ENCODE measurements at places on chromosomes 3 and 15.

DNA sequence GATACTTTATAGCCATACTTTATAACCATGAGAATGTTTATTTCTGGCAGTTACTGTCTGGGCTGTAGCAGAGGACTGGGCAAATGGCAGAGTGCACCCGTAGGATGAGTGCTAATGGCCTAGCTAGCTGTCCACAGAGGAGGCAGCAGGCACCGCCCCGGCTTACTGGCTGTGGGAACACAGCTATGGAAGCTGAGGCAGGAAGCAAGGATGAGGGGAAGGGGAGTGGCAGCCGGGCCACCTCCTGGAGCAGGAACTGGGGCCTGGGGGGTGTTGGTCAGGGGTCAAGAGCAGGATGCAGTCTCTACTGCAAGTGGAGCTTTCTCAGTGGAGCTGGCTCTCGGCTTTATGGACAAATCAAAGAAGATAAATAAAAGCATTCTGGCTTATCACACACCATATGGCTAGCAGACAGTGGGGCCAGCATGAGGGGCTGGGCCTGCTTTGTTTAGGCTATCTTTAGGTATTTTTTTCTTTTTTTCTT is 316.8 kb upstream of the CTDSPL start:
- DNase-seq: no peak

- no peak for DNase-seq
Observed at GRCh38 chr3:62284442-62284841, 88.9 kb downstream of the FEZF2 start.

- DNase-seq: no peak
Observed at GRCh38 chr3:127781411-127782001, 40.8 kb downstream of the MGLL start.

DNA sequence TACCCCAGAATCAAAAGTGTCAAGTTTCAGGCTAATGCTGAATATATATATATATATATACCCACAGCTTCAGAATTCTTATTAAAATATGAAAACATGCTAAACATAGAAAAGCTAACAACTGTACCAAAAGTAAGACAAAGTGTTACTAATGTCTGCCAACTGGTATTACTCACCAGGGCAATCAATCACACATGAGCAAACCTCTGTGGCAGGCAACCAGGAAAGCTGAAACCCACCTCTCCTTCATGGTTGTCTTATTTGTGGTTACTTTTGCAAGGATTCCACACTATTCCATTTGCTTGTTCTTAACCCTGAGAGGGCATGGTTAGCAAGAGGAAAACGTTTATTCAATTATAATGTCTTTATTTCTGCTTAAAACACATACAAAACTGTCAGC is 512.3 kb upstream of the MDFIC2 start:
- DNase-seq: no peak

- no peak for DNase-seq
Observed at GRCh38 chr15:74278207-74278606, 42.1 kb downstream of the CCDC33 start.

GRCh38 chr15:90760661-90761232 is 43.6 kb downstream of the BLM start:
- DNase-seq: no peak

- DNase-seq: no peak
Observed at GRCh38 chr3:119322021-119322834, 28.0 kb downstream of the ARHGAP31 start.

DNA sequence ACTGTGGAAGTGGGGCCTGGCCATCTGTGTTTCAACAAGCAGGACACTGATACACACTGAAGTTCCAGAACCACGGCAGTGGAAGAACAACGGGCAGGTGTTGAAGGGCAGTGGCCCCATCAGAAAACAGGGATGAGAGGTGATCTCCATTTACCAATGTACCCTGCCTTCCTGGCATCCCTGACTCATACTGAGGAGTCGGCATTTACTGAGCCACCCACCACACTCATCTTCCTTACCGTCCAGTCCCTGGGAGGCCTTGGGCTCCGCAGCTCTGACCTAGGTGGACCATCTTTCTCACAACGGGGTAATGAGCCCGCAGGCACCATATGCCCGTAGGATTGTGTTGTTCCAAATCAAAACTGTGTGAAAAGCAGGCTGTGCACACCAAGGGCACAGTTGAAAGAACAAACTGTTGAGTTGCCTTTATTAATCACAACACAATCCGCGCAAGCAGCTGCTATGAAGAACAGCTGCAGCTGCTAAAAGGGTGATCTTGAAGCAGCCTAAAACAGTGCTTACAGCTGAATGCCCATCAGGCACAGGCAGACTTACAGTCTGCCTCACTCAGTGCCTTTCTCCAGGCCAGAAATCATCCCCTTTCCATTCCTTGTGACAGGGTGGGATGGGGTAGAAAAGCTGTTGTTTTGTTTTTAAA is 12.9 kb downstream of the MB21D2 start:
- no peak for DNase-seq

- DNase-seq: no peak
Observed at GRCh38 chr3:112456147-112456546, 43.1 kb downstream of the BTLA start.

- no peak for DNase-seq
Observed at GRCh38 chr3:18223571-18223970, 201.6 kb downstream of the SATB1 start.

DNA sequence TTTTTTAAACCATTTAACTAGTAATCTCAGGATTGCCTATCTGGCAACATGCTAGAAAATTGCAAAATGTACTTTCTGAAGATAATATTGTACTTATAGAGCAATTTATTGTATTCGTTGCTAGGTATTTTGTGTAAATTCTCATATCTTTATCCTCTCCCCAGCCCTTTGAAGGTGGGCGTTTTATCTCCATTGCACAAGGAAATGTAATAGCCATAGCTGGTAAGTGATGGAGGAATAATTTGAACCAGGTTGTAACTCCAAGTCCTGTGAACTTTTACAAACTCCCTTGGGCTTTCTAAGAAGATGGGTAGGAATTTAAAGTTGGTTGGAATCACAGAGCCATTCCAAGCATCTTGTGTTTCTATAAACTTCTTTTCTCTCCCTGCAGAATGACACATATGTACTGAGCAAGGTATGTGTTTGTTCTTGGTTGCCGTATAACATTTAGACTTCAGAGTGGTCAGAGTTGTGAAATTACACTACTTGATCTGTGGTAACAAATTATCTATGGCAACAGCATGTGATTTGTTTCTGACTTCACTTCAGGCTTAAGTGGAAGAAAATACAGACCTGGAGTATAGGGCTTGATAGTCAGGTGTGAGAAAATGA is 170.9 kb downstream of the AKAP13 start:
- DNase-seq: no peak

DNA sequence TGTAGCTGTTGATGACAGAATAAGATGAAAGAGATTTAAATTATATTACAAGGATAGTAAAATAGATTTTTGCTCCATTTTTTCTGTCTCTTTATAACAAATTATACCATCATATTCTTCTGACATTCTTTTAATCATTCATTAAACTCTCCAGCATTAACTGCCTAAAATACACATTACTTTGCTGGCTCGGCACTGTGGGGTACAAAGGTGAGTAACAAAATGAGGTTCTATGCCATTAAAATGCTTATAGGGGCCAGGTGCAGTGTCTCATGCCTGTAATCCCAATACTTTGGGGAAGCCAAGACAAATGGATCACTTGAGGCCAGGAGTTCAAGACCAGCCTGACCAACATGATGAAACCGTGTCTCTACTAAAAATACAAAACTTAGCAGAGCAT is 81.5 kb downstream of the ULK4 start:
- DNase-seq: no peak

DNA sequence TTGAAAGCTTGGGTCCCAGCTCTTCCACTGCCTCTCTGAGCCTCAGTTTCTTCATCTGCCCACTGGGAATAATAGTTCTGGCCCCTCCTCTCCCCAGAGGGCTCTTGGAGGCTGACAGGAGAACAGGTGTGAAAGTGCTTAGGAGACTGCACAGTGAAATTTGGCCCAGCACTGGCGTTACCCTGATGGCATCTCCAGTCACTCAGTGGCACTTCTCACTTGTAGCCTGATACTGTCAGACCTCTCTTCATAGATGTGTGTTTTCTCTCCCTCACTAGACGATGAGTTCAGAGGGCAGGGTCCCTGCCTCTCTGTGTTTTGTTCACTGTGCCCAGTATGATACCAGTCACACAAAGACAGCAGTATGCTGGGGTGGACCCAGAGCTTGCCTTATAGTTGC is 22.2 kb upstream of the IGDCC3 start:
- DNase-seq: no peak

- no peak for DNase-seq
Observed at GRCh38 chr3:13653631-13654279, 104.8 kb downstream of the FBLN2 start.

DNA sequence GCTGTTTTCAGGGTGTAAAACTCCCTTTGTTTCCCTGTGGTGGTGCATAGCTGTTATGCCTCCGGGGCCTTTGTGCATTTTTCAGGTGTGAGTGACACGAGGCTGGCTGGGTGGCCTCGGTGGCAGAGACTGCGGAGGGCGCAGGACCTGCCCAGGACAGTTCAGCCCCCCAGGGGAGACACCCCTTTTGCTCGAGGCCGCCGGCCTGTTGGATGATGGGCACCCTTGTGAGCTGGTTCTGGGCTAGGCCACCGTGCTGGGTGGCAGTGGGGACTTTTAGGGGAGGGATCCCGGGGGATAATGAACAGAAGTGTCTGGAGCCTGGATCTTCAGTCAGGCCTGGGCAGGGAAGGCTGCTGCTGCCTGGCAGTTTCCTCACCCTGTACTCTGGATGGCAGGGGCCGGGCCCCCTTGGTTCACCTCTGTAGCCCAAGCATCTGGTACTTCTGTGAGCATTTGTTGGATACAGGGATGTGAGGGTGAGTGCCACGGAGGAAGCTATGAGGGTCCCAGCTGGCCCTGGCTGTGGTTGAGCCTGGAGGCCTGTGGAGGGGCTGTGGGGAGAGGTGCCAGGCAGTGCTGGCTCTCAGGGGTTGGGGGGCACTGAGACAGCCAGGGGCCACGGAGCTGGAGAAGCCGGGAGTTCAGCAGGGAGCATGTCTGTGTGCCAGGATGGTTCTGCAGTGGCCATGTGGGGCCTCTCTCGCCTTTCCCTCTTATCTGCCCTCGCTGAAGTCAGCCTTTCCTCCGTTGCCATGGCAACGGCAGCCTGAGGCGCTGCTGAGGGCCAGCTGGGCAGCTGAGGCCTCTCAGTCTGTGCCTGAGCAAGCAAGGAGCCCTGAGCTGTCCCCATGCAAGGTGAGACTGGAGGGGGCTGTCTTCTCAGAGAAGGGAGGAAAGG is 49.0 kb downstream of the KY start:
- no peak for DNase-seq

DNA sequence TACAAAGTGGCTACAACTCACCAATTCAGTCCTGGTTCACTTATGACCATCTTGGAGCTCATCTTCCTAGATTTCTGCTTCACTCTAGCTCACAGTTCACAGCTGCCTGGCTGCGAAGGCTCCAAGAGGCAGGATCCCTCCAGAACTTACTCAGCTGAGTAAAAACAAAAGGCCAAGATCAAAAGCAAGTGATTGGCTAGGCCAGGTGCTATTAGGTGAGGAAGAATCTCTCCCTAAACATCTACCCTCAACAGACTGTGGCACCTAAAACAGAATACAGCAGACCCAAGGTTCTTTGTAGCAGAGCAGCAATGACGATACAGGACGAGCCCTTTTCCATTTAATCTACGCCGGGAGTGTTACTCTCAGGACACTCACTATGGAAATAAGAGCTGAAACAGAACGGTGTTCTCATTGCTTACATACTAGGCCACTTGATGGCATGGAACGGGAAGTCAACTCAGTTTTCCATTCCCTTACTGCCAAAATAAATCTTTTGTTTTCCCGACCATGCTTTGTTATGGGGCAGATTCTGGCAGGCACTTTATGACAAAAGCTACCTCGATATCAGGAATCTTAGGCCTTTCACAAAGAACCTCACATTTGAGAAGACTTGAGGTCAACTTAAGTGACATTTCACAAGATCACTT is 901 bp downstream of the ICE2 start:
- DNase-seq: no peak

DNA sequence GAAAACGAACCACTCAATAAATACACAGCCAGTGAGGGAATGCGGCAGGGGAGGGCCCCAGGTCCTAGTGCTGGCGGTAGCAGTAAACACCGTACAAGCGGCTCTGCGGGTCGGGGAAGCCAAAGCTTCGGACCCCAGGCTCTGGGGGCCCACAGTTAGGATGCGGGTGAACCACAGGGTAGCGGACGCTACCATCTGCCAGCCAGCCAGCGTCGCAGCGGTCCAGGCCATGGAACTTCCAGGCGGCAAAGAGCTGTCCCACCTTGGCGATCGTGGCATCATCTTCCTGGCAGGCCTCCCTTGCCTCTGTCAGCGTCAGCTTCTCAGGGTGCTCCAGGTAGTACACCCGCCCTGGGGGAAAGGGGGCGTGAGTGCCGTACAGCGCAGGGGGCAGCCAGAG is 17.4 kb downstream of the HAPLN3 start:
- no peak for DNase-seq

DNA sequence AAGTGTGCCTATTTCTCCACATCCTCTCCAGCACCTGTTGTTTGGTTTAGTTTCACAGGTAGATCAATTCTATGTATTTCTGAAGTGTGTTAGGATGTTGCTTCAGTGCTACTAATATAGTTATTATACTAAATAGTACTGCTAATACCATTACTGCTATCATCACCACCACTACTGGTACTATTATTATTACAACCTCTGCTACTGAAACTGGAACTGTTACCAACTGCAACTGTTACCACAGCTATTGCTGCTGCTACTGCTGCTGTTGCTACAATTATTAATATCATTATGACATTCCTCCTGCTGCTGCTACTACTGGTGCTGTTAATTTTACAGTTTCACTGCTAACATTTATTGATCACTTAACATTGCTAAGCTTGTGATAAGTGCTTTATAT is 8.3 kb upstream of the LMOD3 start:
- DNase-seq: no peak

DNA sequence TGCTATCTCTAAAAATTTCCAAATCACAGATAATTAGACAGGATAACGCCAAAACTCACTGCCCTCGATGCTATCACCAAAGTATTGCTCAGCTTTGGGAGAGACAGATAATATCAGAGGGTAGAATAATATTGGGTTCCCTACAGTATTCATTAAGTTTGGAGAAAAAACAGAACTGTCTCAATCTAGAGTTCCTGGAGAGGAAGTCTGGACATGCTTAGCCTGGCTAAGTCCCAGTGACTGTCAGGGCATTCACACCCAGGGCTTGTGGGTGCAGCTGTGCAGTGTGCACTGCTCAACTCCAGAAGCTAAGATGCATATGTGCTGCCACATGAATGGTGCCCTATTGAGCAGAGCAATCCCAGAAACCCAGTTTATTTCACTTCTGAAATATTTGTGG is 459.6 kb upstream of the DPH6 start:
- no peak for DNase-seq

DNA sequence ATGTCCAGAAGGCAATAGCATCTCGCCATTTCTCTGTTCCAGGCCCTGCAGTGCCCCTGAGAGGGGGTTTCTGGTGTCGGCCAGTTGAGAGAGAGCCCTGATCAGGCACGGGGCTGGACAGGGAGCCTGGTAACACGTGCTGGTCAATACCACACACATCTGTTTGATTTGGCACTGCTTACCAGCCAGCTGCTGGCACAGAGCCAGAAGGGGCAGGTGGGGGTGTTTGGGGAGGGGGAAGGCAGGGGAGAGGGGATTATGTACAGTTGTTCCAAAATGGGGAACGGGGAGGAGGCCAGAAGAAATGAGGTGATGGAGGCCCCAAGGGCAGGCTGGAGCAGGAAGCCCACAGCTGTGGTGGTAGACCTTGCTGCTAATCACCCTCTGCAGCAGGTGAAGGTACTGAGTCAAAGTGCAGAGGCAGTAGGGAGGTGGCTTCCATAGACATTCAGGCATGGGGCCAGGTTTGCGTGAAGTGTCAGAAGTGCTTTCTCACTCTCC is 153.5 kb upstream of the LPP start:
- no peak for DNase-seq
